Pulmonary artery endothelial cell (primary cell): ENCODE measurements at places on chromosomes 3 and 15. TPM values are rescaled to one million over a fixed set of nuclear protein-coding genes. Genes with fewer than 3 reads are reported as not detected.

The ATP10A gene
- total RNA-seq = not detected in 2 replicates

DNA sequence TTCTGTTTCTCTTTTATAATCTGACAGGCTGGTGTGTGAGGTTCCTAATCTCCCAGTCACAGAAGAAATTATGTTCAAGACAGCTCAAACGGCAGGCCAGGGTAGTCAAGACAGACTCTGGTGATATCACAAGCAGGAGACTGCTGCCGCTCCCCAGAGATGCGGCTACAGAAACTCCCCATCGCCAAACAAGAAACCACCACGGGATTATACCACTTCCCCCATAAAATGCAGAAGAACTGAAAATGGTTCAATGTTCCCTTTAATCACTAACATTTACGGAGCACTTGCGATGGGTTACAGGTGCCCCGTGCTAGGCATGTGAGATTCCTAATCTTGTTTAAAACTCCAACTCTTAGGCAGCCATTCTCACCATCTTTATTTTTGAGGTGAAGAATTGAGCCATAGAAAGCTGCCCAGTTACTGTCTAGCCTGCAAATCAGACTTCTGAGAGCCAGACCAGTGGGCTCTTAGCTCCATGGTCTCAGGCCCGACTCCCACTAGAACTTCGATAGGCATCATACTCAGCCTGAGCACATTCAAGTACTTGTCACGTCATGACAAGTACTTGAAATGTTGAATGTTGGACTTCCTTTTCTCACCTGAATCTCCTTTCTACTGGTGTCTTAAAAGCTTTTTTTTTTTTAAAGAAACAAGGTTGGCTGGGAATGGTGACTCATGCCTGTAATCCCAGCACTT lies 58.4 kb downstream of the TBC1D2B start:
- no peak for DNase-seq

GRCh38 chr3:139122612-139123011 lies 77.9 kb upstream of the PRR23C start:
- no peak for DNase-seq

The FETUB gene
- not detected in 2 replicates for total RNA-seq

DNA sequence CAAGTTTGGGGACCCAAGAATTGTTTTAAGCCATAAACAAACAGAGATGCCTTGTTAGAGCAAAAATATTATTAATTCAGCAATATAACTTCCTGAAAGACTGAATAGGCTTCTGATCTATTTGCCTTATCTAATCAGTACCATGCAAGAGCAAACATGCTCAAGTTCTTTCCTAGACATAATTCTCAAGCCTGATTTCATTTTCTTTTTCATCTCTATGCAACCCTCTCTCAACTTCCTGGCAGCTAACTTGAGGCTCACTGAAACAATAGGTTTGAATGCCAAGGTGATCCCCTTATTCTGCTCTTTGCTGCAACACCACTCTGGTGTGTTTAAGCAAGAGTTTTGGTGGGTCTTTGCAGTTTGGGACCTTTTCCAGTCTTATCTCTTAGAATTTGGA lies 230.9 kb upstream of the CD96 start:
- no peak for DNase-seq

GRCh38 chr3:55923626-55924025 lies 436.5 kb upstream of the WNT5A start:
- no peak for DNase-seq

- DNase-seq = peak; percentile 89
These were observed 4.5 kb downstream of the EOGT start for GRCh38 chr3:69008980-69009379.

DNA sequence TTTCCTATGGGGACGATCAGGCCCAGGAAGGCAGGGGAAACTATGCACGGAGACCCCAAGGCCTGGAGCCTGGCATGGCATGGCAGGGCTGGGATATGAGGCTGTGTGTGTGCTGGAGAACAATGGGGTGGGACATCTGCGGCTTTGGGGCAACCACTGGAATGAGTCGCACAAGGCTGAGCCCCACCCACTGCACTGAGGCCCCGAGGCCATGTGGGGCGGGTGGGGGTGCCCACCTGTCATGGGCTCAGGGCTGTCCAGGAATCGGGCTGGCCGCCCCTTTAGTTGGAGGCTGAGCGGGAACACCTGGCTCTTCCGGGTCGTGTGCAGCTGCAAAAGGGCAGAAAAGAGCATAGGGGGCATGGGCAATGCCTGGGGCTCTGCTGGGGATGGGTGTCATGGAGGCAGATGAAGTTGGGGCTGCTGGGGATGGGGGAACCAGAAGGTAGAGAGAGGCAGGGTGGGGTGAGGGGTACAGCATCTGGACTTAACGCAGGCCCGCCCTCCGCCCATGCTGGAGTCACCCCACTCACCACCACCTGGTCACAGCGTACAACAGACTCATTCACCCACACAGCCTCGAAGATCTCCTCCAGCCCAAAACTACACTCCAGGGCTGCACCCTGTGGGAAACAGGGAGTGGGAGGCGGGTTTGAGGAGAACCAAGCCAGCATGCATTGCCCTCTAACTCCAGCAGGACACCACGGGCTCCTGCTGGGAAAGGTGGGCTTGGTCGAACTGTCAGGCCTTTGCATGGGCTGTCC lies 31.1 kb downstream of the PLXND1 start:
- no peak for DNase-seq

GRCh38 chr15:28995705-28996104 lies 109.9 kb downstream of the APBA2 start:
- DNase-seq = no peak

DNA sequence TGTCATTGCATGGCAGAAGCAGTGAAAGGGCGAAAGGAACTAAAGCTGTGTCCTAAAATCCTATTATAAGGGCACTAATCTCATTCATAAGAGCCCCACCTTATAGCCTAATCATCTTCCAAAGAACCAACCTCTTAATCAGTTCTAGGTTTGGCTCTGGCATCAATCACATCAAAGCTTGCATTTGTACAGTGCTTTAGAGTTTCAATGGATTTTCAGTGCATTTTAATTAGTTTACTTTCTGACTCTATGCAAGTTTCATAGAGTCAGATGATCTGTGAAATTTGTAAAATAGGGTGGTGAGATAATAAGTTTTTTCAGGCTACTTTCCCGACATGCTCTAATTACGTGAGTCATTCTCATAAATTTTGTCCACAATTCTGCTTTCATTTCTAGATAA lies 341.1 kb downstream of the DIPK2A start:
- no peak for DNase-seq

GRCh38 chr15:101255615-101256241 lies 3.9 kb upstream of the CHSY1 start:
- peak; percentile 84 for DNase-seq

GRCh38 chr3:38599886-38600285 lies 49.6 kb downstream of the SCN5A start:
- DNase-seq = no peak

The MIX23 gene
- 38.3 and 74.0 TPM in 2 replicates for total RNA-seq

GRCh38 chr3:184874709-184875644 lies 63.0 kb downstream of the VPS8 start:
- peak; percentile 5 for DNase-seq

The SLC28A1 gene
- not detected in 2 replicates for total RNA-seq

- DNase-seq = no peak
These were observed 942 bp downstream of the ELP6 start for GRCh38 chr3:47512416-47513124.

DNA sequence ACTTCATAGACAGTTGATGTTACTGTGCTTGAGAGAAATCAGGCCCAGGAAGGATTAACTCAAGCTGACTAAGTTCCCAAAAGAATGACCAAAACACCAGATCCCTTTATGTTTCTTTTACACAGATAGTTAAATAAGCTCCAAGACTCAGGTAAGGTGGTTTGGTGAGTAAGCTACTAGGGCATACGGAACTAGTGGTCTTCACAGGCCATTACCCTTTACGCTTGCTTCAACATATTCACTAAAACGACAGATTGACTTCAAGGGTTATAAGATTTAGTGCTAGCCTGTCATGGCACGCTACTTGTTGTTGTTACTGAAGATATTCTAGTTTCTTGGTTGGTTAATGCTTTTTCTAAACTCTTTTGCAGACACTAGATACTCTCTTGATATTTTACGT lies 369.3 kb downstream of the LPP start:
- DNase-seq = no peak

DNA sequence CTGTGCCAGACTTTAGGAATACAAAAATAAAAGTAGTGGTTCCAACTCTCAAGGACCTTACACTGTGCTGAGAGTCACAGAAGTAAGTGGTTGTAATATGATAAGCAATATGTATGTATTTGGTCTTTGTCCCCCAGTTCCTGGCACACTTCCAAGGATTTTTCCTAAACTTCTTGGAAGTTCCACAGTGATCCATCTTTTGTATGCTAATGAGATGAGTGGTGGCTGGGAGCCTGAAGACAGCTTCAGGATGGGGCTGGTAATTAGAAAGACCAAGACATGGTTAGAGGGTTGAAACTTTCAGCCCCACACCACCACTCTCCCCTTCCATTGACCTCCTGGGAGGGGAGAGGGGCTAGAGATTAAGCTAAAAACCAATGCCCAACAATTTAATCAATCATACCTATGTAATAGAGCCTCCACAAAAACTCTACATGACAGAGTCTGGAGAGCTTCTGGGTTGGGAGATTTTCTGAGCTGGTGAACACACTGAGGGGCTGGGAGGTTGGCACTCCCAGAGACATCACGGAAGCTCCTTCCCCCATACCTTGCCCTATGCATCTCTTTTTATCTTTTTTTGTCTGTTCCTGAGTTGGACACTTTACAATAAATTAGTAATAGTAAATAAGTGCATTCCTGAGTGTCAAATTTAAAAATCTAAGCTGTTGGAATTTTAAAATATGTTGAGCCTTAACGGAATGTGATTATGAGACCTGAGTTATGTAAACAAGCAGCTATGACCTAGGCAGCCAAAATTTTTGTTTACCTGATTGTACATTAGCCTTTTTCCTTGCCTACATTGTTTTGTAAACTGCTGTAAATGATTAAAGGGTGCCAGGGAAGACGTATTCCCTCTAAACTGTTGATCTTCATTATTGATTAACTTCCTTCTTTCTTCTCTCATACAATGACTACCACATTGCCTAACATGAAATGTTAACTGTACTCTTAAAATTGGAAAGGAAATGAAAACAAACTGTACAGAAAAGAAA lies 24.3 kb downstream of the CD200R1L start:
- DNase-seq = no peak

The C3orf20 gene
- total RNA-seq = not detected in 2 replicates

GRCh38 chr15:43808960-43809678 lies 8.7 kb downstream of the HYPK start:
- no peak for DNase-seq

DNA sequence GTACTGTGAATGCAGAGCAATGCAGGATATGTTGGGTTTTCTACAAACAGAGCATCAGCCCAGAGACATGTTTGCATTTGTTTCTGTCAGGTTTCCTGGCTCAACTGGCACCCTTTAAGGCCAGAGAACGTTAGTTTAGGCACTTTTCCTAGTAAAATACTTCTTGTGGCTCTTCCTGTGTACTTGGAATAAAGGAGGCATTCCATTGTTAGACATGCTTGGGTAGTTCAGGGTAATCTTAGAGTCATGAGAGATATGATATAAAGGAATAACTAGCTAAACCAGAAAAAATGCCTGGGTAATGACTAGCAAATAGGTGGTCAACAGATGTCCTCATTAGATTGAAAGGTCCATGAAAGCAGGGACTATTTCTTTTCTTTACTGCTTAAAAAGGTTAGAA lies 60.4 kb upstream of the RBM5 start:
- DNase-seq = no peak

The TMF1 gene
- total RNA-seq = 32.2 and 36.5 TPM in 2 replicates

DNA sequence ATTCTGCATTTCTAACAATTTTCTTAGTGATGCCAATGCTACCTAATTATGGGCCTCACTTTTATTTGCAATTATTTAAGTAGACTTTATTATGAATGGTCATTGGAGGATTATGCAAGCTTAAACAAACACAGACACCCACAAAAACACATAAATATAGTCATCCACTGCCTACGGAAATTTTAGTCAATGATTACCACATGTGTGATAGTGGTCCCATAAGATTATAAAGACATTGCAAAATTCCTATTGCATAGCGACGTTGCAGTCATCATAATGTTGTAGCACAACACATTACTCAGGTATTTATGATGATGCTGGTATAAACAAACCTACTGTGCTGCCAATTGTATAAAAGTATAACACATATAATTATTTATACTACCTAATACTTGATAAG lies 247.8 kb upstream of the ALCAM start:
- no peak for DNase-seq

DNA sequence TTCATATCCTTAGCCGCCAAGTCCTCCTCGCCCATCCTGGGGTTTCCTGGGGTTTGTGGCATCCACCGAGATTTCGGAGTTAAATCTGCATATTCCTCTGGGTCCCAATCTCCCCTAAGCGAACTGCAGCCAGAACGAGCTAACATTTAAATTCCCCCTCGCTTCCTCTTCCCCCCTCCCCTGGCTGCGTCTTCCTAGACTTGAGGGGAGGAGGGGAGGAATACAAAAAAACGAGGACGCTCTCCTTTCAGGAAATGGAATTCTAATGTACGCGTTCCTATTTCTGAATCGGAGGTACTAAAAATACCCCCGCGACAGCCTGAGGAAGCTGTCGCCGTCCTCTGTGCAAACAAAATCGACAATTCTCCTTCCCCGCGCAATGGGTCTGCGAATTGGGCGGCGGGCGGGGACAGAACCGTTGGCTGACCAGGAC lies 5.6 kb downstream of the FEZF2 start:
- no peak for DNase-seq

- no peak for DNase-seq
These were observed 1.4 kb downstream of the SRGAP3 start for GRCh38 chr3:9247941-9248521.
